Vein endothelial cell (primary cell): ENCODE measurements at places on chromosomes 7 and 10. TPM values are rescaled to one million over a fixed set of nuclear protein-coding genes. Genes with fewer than 3 reads are reported as not detected.

HIBADH gene
- total RNA-seq: 18.8 and 24.5 TPM in 2 replicates

ADRB1 gene
- total RNA-seq: 3.0 and 12.4 TPM in 2 replicates

GBX1 gene
- total RNA-seq: under 0.01 TPM in 1 of 2 replicates, not detected in the other

NUTM2D gene
- 1.3 and 1.4 TPM in 2 replicates for total RNA-seq

EEPD1 gene
- 0.57 and 0.65 TPM in 2 replicates for total RNA-seq

SUGCT gene
- 1.4 and 2.0 TPM in 2 replicates for total RNA-seq

ASZ1 gene
- total RNA-seq: not detected in 2 replicates

NANOS1 gene
- 0.48 and 0.65 TPM in 2 replicates for total RNA-seq

OPALIN gene
- not detected in 2 replicates for total RNA-seq

NME8 gene
- not detected in 2 replicates for total RNA-seq

PRSS37 gene
- not detected in 2 replicates for total RNA-seq
